ENCODE measurements at places on chromosomes 11 and 22.

DNA sequence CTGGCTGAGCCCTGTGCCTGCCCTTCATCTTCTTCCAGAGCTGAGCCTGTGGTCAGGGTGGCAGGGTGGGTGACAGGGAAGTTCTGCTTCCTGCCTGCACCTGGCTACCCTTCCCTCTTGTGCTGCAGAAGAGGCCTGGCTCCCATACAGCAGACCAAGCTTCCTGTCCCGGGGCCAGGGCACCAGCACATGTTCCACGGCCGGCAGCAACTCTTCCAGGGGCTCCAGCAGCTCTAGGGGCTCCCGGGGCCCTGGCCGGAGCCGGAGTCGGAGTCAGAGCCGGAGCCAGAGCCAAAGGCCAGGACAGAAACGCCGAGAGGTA is 15.0 kb downstream of the ROBO3 start:
- no peak for DNase-seq

DNA sequence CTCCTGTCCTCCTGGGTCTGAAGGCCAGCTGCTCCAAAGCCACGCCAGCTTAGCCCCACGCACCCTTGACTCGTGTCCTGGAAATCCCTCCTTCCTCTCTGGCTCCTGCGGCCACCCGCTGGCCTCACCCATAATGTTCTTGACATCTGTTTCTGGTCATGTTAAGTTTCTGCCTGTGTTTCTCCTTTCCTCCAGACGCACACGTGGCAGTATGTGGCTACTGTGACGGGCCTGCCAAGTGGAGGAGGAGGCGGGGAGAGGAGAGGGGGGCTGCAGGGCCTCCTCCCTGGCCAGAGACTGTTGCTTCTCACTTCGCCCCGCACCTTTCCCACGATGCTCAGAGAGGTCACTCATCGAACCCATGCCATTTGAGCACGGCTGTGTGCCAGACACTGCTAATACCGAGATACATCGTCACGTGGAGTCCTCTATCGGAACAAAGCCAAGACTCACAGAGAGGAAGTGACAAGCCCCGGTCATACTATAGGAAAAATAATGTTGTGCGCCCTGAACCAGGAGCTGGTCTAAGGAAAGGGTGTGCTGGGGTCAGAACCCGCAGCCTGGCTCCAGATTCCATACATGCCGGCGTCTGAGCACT is 11.5 kb downstream of the C1QTNF6 start:
- no peak for DNase-seq

- DNase-seq = no peak
These were observed 33.1 kb upstream of the SEPTIN5 start for GRCh38 chr22:19680911-19681862.

- no peak for DNase-seq
These were observed 9.8 kb upstream of the DSCAML1 start for GRCh38 chr11:117806846-117807245.

- no peak for DNase-seq
These were observed 24.4 kb upstream of the FSHB start for GRCh38 chr11:30206249-30206996.
